ENCODE measurements at places on chromosomes 1 and 21.

GRCh38 chr1:27554293-27554692 lies 49.7 kb downstream of the AHDC1 start:
- DNase-seq: no peak

- no peak for DNase-seq
These were observed at the start of gene S100A14 for GRCh38 chr1:153616144-153616916. Gene S100A14, minus strand, starts transcription at chr1:153616325. Its CDS starts 467 bp downstream, at chr1:153615858.

GRCh38 chr1:201096041-201096461 lies 16.2 kb downstream of the CACNA1S start:
- no peak for DNase-seq

DNA sequence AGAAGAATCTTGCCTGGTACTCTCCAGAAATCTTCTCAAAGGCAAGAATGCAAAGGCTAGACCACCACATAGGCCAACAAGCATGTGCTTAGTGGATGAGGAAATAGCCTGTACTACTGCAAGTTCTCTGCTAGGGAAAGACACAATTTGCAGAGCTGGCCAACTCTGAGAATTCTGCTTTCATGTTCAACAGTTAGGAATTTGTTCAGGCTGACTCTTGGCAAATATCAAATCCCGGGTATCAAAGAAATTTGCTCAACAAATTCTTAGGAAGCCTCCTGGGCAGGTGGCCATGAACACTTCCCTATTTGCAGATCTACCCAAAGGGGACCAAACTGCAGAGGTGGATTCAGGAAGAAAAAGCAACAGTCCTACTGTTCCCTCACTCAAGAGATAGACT lies 15.0 kb upstream of the H3-3A start:
- no peak for DNase-seq

DNA sequence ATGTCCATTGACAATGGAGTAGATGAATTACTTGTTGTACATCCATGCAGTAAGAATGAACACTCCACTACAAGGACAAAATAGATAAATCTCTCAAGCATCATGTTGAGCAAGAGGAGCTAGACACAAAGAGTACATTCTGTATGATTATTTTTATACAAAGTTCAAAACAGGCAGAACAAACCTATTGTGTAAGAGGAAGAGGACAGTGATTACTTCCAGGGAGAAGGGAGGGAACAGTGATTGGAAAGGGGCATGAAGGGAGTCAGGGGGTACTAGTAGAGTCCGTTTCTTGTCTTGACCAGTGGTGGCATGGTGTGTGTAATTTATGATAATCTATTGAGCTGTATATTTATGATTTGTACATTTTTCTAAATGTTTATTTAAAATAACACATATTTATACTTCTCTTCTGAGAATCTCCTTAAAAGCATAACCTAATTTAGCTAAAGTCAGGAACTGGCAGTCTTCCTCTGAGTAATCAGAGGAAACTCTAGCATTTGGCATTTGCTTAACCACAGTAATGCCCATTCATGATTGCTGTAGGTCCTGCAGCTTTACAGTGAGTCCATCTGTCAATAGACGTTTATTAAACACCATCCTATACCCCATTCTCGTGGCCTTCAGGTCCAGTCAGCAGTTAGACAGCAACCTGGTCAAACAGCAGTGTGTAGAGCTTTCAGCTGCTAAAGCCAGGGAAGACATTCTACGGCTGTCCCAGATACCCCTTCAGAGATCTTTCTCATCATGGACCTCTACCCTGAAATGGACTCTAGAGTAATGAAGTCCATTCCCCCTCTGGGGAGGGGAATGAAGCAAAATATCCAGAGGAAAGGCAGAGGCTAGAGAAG lies 114.1 kb upstream of the GALNT2 start:
- no peak for DNase-seq

DNA sequence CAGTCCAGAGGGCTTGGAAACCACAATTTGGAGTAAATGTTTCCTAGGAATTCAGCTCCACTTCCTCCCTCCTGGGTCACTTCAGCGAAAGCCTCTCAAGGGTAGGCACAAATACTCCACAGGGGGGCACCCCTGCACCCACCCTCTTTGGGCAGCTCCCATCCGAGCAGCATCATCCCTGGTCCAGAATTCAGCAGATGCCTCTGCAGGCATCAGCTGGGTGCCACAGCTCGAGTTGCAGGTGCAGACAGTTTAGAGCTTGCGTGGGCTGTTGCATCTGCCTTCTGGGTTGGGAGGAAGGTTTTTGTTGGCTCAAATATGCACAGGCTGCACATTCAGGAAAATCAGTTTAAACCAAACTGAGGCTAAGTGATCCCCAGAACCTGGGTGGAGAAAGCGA lies 25.0 kb downstream of the KANK4 start:
- peak; percentile 70 for DNase-seq

- DNase-seq: no peak
These were observed 10.1 kb downstream of the TRIM46 start for GRCh38 chr1:155183775-155184221.

GRCh38 chr1:154547105-154547732 lies 11.2 kb downstream of the UBE2Q1 start:
- DNase-seq: no peak

DNA sequence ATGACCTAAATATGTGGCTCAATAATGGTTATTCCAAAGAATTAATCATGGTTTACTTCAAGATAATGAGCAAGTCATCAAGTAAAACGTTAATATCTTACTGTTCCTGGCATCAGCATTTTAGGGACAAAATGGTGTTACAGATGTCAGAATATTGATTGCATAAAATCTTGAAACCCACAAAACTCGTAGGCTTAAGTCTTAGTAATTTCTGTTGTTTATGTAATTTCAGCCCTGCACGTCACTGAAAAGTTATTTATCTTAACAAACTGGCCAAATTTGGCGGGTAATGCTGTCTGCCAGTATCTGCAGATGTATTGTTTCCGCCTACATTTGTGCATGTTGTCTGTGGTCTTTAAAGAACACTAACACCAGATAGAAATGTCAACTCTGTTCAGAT lies 25.8 kb downstream of the CDC7 start:
- DNase-seq: no peak

DNA sequence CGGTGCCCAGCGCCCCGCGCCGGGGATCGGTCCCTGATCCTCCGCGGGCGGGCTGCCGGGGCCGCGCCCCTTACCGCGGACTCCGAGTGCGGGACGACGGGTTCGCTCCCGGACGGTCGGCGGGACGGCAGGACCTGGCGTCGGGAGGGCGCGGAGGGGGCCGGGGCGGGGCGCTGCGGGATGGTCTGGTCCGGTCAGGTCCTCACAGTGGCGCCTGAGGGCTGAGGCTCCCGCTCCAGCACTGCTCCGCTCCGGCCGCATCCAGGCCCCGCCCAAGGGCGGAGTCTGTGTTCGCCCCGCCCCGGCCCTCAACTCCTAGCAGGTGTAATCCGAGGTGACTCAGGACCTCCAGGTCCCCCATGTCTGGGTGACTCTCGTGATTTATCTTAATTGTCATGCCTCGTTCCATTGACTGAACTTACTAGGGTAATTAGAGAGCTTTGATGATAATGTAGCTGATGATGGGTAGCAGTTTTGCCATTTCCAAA lies at the start of gene RAB3B:
Gene RAB3B, minus strand, starts transcription at position 223 of the 488 bp plus-strand sequence. CDS start 13,583 bp downstream, outside the sequence.
- peak; percentile 93 for DNase-seq

- DNase-seq: no peak
These were observed at the start of gene GBP2 for GRCh38 chr1:89125913-89126580. Gene GBP2, minus strand, starts transcription at chr1:89126114. Its CDS starts 4,148 bp downstream, at chr1:89121966.

GRCh38 chr1:88608139-88608943 lies 75.7 kb upstream of the PKN2 start:
- no peak for DNase-seq

DNA sequence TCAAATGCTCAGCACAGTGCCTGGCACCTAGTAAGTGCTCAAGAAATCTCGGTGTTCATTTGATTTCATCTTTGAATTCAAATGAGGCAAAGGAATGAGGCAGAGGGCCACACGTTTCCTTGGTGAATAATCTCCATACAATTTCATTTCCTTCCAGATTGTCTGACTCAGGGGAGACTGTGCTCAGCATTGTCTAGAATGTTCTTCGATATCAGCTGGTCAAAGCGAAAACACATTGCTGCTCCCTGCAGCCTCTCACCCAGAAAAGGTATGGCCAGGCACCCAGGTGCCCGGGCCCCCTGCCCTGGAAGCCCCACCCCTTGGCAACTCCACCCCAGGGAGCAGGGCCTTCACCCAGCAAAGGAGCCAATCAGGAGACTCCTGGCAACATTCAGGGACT lies 55.8 kb downstream of the FBXO2 start:
- no peak for DNase-seq

DNA sequence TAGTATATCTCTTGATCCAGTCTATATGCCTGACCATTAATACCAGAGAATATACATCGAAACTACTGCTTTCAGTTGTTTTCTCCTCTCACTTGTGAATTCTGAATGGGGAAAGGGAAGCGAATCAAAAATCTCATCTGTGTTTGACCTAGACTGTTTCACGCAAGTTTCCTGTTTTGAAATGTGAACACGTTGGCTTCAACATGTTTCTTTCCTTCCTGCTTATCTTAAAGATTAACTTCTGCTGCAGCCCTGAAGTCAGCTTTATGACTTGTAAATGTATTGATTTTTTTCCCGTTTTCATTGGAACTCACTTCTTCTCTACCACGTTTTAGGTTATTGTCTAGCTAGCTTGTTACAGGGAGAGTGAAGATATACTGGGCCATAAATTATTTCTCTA lies 49.9 kb downstream of the SNX27 start:
- no peak for DNase-seq

All from ELF-1 (cell line).